ENCODE measurements at places on chromosomes 4 and X.

DNA sequence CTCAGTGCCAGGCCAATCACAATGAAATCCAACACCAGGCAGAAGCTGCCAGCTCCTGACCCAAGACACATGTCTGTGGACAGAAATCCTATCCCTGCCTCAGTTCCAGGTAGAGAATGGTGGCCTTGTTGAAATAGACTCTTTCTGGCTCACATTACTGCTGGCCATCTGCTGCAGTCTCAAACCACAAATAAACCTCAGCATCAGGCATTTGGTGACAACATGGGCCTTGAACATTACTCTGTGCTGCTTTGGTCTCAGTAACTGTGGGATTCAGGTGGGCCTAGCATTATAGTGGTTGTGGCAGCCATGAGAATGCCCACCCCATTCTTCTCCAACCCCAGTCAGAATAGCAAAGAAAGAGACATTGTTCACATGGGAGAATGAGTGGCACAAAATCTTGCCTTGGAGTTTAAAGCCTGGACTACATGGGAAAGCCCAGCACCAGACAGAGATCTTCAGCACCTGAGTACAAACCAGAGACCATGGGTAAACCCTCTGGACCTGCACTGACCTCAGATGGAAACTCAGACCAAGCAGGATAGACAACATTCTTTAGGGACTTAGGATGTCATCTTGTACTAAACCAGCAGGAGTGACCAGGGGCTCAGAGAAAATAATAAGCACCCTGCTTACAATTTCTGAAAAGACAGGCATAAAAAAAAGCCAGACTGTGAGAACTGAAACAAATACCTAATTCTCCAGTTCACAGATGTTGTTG, 50.4 kb upstream of the TRAM1L1 start:
- no peak for DNase-seq

DNA sequence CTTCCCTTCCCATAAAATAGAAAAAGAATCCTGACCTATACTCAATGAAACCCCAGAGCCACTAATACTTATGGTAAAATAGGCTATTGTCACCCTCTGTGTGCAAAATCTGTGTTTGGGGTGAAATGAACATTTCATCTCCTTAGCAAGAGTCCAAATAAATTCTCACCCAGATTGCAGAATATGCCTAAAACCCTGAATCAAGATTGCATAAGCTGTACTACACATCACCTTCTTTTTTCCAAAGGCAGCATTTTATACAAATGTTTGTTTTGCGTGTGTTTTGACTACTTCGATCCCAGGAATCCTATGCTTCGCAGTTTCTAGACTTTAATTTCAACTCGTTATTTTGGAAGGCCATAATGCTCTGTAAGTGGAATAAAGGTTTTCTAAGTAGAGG, 12.2 kb upstream of the HADH start:
- DNase-seq, result no peak

GRCh38 chr4:88382621-88383020, 4.0 kb downstream of the HERC6 start:
- no peak for DNase-seq

DNA sequence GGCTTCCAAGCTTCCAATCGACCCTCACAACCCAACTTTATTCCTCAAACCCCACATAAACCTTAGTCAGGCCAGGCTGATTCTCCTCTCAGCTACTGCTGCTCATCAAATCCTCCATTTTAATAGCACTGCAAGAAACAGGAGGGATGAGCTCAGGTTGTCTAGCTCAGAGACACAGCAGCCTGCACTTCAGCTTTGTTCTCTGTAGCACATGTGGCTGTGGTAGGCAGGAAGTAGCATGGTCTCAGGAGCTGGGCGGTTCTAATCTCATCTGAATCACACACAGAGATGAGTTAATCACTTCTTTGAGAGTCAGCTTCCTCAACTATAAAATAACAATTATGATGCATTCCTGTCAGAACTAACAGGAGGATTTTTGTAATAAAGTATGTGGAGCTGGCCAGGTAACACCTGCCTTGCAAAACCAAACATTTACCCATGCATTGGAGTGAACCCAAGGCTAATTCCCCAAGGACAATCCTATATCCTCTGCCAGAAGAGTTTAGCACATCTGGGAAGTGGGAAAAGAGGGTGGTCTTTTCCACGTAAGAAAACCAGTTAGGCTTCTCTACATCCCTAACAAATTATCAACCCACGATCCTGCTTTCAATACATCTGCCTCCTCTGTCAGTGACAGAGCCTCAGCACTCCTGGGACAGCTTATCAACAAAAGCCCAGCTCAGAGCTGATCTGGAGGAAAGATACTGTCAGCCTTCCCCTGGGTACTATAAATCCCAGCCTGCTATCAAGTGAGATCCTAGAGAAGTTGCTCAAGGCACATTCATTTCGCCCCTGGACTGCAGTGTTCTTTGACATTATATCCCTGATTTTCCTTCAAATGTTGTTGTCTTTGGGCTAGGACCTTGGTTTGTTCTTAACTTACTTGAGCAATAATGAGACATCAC, 32.8 kb downstream of the ELOVL6 start:
- peak; percentile 34 for DNase-seq

- no peak for DNase-seq
Observed at GRCh38 chr4:185096032-185096653, 46.9 kb upstream of the SLC25A4 start.

DNA sequence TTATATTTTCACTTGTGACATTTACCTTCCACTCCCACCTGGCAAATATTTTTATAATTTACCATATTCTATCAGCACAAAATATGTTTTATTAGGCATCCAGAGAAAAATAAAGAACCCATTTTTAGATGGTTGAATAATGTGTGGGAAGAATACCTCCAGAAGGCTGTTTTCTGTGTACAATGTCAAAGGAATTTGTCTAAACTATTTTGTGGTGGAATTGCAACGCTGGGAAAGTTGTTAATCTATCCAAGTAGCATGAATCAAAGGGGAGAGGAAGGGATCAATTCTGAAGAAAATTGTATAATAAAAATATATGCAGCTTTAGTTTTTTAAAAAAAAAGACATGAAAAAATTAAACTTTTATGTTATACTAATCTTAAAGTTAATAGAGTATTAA, 706.5 kb downstream of the FSTL5 start:
- DNase-seq, result no peak

DNA sequence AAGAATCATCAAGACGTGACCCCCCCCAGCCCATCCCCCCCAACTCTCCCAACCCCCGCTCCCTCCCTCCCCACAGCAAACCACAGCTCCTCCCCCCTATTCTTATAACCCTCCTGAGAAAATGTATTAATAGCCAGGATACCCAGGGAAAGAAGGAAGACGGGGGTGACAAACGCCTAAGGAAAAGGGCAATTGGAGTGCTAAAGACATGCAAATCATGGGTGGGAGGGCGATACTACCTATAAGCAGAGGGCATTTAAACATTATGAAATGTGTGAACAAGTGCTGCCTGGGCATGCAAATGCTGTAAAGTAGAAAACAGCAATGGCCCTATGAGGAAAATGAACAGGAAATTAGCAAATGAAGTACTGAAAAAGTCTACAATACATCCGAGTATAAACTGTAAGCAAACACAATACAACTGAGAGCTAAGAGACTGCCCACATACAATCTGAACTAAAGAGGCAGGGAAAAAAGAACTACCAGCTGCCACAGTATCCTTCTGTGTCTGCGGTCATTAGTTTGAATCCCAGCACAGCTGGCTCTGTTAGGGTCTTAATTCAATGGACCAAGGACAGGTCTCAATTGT, 2.4 kb downstream of the CXXC4 start:
- DNase-seq, result no peak

DNA sequence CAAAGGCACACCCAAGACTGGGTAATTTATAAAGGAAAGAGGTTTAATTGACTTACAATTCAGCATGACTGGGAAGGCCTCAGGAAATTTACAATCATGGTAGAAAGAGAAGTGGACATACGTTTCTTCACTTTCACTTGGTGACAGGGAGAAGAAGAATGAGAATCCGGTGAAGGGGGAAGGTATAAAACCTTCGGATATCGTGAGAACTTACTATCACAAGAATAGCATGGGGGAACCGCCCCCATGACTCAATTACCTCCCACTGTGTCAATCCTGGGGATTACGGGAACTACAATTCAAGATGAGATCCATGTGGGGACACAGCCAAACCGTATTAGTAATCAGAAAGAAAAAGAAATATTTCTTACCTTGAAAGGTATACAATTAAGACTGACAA, 782.9 kb upstream of the HS3ST1 start:
- DNase-seq, result no peak

DNA sequence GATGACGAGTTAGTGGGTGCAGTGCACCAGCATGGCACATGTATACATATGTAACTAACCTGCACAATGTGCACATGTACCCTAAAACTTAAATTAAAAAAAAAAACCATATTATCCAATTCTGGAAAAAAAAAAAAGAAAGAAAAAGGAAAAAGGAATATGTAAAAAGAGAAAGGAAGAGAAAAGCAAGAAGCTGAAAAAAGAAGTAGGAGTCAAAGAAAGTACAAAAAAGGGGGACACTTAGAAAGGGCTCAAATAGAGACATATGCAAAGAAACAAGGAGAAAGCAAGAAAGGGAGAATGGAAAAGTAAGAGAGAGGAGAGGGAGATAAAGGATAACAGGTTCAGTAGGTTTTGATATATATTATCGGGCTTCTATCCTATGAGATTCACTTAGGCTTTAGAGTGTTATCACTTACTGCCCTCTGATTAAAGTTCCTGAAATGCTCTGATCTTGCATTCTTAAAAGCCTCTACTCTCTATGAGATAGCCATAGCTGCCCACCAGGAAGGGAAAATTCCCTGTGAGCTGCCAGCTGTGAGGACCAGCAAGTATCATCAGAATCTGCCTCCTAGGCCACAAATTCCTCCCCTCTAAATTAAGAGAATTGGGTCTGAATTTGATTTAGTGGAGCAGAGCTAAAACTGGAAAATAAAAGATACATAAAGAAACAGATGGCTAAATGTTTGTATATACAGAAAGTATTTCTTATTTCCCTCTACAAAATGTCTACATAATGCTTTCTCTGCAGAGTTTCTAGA, 95.2 kb downstream of the AMMECR1 start:
- DNase-seq, result no peak

DNA sequence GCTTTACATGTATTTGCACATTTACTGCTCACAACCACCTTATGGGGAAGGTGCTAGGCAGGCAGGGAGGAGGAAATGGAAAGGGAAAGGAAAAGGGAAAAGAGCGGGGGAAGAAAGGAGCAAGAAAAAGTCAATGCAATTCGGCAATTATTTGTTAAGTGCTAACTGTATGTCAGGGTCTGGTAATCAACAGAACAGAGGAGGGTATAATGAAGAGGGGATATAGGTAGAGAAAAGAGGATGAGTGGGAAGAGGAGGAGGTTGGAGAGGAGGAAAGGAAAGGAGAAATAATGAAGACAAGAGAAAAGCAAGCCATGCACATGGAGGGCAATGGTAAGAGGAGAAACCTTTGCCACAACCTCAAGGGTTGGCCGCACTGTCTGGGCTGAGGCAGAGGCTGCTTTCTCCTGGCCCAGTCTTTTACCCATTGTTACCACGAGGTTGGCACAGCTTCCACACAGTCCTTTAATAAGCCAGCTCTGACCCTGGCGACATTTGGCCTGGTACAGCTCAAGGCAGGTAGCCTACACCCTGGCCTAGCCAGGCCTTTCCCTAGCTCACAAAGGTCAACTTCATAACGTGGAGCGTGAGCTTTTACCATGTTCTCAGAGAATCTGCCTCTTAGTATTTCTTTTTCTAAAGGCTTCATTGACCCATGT, 836 bp downstream of the BTK start:
- no peak for DNase-seq

- no peak for DNase-seq
Observed at GRCh38 chr4:153294631-153295030, 49.9 kb upstream of the MND1 start.

- DNase-seq, result no peak
Observed at GRCh38 chr4:180423712-180424057, 1819.5 kb upstream of the TENM3 start.

DNA sequence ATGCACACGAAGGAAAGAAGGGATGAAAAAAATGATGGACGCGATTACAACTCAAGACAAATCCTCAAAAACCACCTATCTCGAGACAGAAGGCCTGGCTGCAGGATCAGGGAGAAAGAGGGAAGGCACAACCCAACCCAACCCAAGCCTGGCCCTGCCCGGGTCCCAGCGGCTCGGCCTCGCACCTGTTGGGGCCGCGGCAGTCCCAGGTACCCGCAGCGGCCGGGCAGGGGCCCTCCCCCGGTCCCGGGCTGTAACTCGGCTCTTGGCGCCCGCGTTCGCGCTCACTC, 464 bp downstream of the RASGEF1B start:
- DNase-seq, result no peak

DNA sequence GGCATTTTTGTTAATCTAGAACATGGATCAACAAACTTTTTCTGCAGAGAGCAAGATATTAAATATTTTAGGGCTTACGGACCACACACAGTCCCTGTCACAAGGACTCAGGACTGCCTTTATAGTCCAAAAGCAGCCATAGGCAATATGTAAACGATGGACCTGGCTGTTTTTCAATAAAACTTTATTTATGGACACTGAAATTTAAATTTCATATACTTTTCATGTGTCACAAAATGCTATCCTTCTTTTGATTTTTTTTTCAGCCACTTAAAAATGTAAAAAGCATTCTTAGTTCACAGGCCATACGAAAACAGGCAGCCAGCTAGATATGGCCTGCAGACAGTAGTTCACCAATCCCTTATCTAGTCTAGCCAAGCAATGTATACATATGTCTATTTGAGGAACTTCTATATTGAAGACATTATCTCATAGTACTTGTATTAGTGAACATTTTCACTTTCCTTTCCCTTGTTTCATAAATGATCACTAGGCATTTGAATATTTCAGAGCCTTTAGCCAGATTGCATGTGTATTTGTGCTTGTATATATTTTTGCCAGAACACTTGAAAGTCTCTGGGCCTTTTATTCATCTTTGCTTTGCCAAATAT, 350.9 kb downstream of the RPA4 start:
- no peak for DNase-seq

- no peak for DNase-seq
Observed at GRCh38 chr4:188603646-188604045, 464.4 kb downstream of the TRIML1 start.

- no peak for DNase-seq
Observed at GRCh38 chr4:62618042-62618441, 1417.9 kb downstream of the ADGRL3 start.

DNA sequence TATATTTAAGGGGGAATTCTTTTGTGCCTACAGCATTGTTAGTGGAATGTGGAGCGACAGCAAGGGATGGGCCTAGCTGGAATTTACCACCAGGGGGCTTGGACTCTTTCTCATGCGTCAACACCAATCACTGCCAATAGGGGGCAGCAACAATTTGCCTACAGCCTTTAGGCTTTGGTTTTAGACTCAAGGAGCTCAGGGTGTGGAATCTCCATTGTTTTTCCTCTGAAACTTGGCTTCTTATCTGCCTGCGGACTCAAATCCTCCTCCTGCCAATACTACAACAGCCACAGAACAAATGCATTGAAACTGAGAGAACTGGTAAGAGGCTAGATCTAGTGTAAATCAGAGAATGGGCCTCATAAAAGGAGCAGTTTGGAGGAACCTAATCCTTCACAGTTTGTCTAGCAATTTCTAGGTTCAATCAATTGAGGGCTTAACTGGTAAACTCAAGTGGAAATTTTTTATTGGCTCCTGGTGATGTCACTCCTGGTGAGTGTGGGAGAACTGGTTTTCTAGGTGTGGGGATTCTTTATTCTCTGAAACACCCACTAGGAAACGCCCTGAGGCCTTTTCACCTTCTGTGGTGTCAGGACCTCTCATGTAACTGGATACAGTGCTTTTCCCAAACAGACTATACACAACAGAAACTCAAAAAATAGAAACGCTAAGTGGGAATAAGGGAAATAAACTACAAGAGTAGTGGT, 27.9 kb upstream of the TMSB4X start:
- peak; percentile 32 for DNase-seq

GRCh38 chr4:101753721-101754120, 36.8 kb upstream of the BANK1 start:
- no peak for DNase-seq

GRCh38 chr4:110474481-110474880, 1.5 kb upstream of the ENPEP start:
- no peak for DNase-seq

Data from activated naive CD8-positive, alpha-beta T cell treated with anti-CD3 and anti-CD28 coated beads, Interleukin-2, amount 50 U/mL, for 16 hours (primary cell).